ENCODE measurements at places on chromosomes 2 and 18. TPM values are rescaled to one million over a fixed set of nuclear protein-coding genes. Genes with fewer than 3 reads are reported as not detected.

DNA sequence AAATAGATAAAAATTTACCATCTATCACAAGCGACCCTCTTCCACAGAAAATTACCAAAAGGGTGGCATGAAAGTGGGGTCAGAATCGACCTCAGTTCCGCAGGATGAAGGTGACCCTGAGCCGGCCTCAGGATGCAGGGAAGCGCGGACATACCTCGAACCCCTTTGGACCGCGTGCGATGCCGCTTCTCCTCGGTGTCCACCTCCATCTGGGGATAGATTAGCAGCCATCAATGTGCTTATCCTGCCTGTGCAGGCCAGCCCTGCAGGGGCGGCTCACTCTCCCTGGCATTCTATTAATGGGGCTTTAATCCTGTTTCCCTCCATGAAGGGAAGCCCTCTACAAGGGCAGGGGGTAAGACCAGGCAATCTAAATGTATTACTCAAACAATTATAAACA lies 235.3 kb upstream of the PXDN start:
- no peaks in the 10 kb centered on the region for H3K36me3 ChIP-seq
- no peak overlapping the region for H3K4me3 ChIP-seq
- no peaks in the 10 kb centered on the region for H3K4me1 ChIP-seq
- no peak overlapping the region for H3K27ac ChIP-seq
- no peaks in the 10 kb centered on the region for H3K27me3 ChIP-seq
- DNase-seq, result no peak

- no peak overlapping the region for H3K27ac ChIP-seq
- no peak overlapping the region for H3K4me3 ChIP-seq
- peak; percentile 22 for DNase-seq
- 0 out of 2 replicates have a peak, but pooled peaks cover 8% of the 10 kb centered on the region for H3K27me3 ChIP-seq
- no peaks in the 10 kb centered on the region for H3K4me1 ChIP-seq
- no peaks in the 10 kb centered on the region for H3K36me3 ChIP-seq
Observed at GRCh38 chr2:70679259-70679658, 88.7 kb downstream of the ADD2 start.

DNA sequence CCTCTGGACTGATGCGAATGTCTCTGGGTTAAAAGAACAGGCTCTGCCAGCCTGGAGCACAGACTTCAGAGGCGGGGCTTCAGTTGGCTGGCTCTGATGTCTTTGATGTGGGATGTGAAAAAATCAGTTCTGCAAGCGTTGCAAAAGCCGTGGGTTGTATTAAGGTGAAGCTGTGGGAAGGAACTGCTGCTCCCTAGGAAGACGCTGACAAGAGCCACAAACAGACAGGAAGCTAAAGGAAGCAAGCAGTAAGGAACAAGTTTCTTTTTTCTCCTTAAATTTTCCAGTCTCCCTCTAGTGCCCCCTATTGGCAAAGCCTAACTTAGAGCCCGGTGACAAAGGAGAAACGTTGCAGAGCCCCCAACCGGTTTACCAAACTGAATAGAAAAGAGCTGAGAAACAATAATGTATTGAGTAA lies 239.0 kb downstream of the CCDC178 start:
- no peak overlapping the region for H3K4me3 ChIP-seq
- H3K27me3 ChIP-seq, result no peaks in the 10 kb centered on the region
- H3K4me1 ChIP-seq, result no peaks in the 10 kb centered on the region
- H3K27ac ChIP-seq, result no peak overlapping the region
- DNase-seq, result peak; percentile 30
- H3K36me3 ChIP-seq, result no peaks in the 10 kb centered on the region

- no peaks in the 10 kb centered on the region for H3K27me3 ChIP-seq
- DNase-seq, result no peak
- no peak overlapping the region for H3K27ac ChIP-seq
- H3K4me3 ChIP-seq, result no peak overlapping the region
- H3K4me1 ChIP-seq, result no peaks in the 10 kb centered on the region
- no peaks in the 10 kb centered on the region for H3K36me3 ChIP-seq
Observed at GRCh38 chr18:10896851-10897250, 252.5 kb downstream of the PIEZO2 start.

ZSWIM2 gene
- not detected for total RNA-seq

HDHD2 gene
- 14.2 TPM for total RNA-seq

DNA sequence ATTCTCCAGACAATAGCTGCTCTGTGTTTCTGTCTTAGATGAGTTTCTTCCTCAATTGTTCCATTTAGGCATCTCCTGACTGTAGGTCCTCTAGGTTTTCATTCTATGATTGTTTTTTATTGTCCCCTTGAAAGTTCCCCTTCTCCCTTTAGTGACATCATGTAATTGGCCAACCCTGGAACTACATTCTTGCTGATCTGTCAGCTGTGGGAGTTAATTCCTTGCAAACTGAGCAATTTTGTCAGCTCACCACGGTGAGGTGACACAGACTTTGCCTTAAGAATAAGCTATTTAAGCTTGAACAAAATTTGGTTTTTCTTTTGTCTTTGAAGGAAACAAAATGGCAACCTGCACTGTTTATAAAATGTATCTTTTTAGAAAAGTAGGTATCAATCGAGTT lies 95.9 kb downstream of the TXNL1 start:
- peak; percentile 34 for DNase-seq
- H3K27ac ChIP-seq, result no peak overlapping the region
- H3K36me3 ChIP-seq, result no peaks in the 10 kb centered on the region
- no peaks in the 10 kb centered on the region for H3K27me3 ChIP-seq
- H3K4me1 ChIP-seq, result peaks cover 10% of the 10 kb centered on the region

Measured in GM23248 (cell line).